Aorta (tissue), 5 donors: ENCODE measurements at places on chromosomes 2 and 18. TPM values are rescaled to one million over a fixed set of nuclear protein-coding genes. Genes with fewer than 3 reads are reported as not detected.

TGFBRAP1 gene
- total RNA-seq = 17.5 TPM

UGT1A9 gene
- total RNA-seq = not detected

- no peak for DNase-seq
Observed at GRCh38 chr2:65159906-65160305, 30.0 kb upstream of the RAB1A start.

GRCh38 chr2:19888831-19889230 is 13.0 kb downstream of the TTC32 start:
- DNase-seq = no peak

DNA sequence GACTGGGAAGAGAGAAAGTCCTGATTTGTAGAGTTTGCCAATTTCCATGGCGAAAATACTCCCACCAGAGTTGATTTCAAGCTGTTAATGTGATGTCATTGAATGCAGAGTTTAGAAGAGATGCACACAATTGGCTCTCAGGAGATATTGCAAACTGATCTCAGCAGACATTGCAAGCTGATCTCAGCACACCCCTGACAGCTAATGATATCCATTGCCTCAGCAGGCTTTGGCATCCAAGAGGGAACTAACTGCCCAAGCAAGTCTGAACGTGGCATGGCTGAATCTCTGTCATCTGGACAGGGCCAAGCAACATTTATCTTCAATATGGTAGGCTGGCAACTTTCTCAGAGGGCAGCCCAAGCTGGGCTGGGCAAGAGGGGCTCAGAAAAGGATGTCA is 78.4 kb upstream of the CYP1B1 start:
- DNase-seq = no peak
